NCI-H1930 (cell line): ENCODE measurements at places on chromosomes 7 and 10.
A peak's percentile ranks its signal among the peaks of the same experiment; 100 is the strongest.

DNA sequence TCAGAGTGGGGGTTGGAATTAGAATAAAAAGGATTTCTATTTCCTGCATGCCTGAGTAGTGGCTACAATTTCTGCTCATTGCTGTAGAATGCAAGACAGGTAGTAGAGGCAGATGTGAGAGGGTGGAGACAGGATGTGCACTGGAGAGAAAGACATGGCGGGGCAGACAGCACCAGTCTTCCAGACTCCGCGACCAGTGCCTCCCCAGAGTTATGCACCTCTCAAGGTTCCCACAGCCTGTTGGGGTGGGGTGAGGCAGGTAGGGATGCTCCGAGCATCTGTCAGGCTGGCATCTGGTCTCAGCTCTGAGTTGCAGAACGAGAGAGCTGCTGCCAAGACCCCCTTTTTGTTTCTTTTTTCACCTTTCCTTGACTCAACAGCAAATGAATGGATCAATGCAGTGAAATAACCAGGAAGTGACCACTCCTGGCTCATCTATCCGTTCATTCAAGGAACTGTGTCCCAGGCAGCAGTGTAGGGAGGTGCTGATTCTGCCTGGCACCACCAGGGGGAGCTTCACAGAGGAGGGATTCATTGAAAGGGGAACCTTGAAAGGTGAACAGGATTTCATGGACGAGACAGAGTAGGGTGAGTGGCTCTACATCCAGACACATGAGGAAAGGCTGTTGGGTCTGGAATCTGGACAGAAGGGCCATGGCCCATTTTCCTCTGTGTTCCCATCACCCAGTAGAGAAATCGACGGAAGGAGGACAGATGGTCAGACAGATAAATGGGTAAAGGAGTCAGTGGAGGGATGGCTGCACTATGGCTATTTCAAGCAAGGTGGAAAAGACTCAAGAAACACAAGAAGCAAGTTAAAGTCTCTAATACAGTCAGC is 17.2 kb upstream of the SLC18A3 start:
- peak; percentile 13 for DNase-seq

DNA sequence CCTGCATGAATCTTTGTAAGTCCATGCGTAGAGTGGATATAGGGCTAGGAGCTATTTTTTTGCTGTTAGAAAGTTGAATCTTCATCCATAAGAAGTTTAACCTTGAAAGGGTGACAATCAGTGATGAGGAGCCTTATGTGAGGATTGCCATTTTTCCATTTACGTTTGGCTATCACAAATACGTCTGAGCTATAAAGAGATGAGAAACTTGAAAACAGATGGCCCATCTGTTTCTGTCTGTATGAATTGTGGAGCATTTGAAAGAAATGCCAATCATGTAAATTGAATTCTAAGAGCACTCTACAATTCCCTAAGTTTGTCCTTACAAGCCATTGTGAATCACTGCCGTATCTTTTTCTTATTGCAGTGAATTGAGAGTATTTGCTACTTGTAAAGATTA is 169.8 kb upstream of the TEX47 start:
- no peak for DNase-seq

- DNase-seq: no peak
Measured at GRCh38 chr10:43644252-43644651, 4.4 kb downstream of the ZNF32 start.

- no peak for DNase-seq
Measured at GRCh38 chr10:45379891-45380540, 6.0 kb downstream of the ALOX5 start.

- DNase-seq: no peak
Measured at GRCh38 chr7:43112459-43112940, at the start of gene HECW1. HECW1 (plus strand) TSS chr7:43112647; CDS start chr7:43243906, 131,259 bp downstream.

DNA sequence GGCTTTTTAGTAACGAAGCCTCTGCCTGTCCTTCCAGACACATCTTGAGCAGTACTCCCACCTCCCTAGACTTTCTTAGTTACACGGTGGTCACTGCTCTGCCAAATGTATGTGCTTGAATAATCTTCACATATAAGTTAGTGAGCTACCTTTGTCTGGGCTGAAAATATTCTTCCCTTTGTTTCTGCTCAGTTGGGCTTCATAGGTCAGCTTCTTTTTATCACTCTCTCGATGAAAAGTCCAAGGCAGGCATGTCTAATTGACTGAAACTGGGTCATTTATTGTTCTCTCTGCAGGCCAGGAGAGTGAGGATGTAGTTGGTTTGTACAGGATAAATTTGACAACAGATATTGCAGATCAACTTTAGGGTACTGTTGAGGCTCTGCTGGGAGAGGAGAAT is 636.7 kb upstream of the IGFBP3 start:
- DNase-seq: no peak

GRCh38 chr10:86261941-86262687 is 104.5 kb downstream of the GRID1 start:
- DNase-seq: no peak

- no peak for DNase-seq
Measured at GRCh38 chr7:19405541-19405940, 260.3 kb upstream of the FERD3L start.

DNA sequence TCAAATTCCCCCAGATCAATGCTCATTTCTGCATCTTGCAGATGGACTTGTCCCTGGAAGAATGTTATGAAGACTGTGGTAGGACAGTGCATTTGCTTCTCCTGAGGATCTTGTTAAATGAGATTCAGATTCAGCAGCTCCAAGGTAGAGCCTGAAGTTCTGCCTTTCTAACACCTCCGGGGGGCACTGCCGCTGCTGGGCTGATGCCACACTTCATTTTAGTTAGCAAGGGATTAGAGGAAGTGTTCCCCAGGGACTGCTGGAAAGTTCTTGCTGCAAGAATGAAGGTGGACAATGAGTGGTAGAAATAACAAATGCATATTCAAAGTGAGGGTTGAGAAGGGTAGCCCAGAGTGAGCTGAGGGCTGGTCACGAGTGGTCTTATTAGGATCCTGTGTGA is 434.3 kb upstream of the AKR1E2 start:
- no peak for DNase-seq

DNA sequence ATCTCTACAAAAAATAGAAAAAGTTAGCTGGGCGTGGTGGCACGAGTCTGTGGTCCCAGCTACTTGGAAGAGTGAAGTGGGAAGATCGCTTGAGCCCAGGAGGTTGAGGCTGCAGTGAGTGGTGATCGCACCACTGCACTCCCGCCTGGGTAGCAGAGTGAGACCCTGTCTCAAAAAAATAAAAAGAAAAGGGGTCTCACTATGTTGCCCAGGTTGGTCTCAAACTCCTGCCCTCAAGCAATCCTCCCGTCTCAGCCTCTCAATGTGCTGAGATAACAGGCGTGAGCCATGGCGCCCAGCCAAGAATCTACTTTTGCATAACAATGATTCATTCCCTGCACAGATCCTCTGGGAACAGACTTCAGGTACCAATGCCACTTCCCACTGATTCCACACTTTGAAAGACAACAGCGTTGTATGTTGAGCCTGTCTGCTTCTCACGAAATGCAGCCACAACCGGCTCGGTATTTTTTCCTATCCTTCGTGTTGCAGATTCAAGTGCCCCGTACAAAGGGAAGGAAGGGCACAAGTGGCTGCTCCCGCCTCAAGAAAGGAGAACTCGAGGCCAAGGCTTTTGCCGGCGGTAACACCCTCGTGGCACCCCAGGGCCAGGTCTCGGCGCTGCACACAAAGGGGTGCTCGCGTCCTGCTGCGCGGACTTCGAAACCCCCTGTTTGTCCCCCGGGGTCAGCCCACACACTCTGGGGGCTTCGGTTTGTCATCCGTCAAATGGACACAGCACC is 745 bp downstream of the DAGLB start:
- peak; percentile 2 for DNase-seq

- no peak for DNase-seq
Measured at GRCh38 chr7:43303740-43304241, 191.3 kb downstream of the HECW1 start.

GRCh38 chr7:158106272-158106671 is 481.4 kb downstream of the PTPRN2 start:
- no peak for DNase-seq

GRCh38 chr10:91378061-91378460 is 32.1 kb upstream of the HECTD2 start:
- no peak for DNase-seq

DNA sequence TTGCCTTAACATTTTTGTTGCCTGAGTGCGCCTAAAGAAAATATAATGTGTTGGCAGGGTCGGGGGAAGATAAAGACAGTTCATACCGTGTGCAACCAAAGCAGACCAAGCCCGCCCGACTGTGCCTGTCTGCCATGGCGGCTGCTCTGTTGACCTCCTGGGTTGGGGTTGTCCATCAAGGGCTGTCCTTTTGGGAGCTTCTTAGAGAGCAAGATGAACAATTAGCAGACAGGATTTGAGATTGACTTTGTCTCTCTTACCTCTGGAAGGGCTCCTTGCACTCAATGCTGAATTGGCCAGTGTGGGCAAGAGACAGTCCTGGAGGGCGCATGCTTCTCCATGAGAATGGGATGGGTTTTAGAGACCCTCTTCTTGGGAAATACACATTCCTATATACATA is 319.6 kb downstream of the GLRX3 start:
- no peak for DNase-seq

GRCh38 chr10:126439942-126440341 is 51.7 kb upstream of the ADAM12 start:
- DNase-seq: no peak

DNA sequence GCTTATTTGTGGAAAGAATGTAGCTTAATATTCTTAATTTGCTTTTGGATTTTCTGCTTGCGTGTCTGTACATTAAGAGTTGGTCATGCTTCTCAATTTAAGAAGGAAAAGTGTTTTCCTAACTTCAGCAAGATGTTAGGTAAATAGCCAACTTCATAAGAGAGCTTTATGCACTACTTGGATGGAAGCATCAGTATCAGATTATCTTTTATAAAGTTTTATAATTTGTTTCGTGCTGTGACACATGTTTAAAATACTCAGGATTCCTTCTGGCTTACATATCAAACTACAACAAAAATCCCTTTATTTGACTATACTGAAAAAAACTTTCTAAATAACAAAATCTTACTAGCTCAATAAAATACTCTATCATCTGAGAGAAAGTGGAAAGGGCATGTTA is 34.8 kb upstream of the AGR2 start:
- no peak for DNase-seq

GRCh38 chr7:150830937-150831336 is 21.4 kb upstream of the AOC1 start:
- DNase-seq: peak; percentile 44

DNA sequence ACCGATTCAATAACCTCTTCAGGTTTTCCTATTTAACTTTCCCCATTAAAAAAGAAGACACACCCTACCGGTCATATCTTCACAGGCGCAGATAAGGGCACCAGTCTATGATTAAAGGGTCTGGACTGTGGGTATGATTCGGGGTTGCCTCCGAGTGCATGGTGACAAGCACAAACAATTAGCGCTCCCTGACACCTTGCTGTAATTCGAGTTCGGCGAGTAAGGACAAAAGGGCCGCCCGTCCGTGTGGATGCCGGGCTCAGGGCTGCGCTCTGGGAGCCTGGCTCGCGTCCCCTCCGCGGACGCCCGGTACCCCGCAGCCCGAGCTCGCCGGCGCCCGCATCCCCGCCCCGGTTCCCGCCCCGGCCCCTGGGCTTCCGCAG is 111.9 kb upstream of the RHEB start:
- no peak for DNase-seq

- DNase-seq: no peak
Measured at GRCh38 chr10:129280155-129280502, 186.9 kb upstream of the MGMT start.

- no peak for DNase-seq
Measured at GRCh38 chr10:115572740-115573455, 479.7 kb downstream of the ATRNL1 start.

DNA sequence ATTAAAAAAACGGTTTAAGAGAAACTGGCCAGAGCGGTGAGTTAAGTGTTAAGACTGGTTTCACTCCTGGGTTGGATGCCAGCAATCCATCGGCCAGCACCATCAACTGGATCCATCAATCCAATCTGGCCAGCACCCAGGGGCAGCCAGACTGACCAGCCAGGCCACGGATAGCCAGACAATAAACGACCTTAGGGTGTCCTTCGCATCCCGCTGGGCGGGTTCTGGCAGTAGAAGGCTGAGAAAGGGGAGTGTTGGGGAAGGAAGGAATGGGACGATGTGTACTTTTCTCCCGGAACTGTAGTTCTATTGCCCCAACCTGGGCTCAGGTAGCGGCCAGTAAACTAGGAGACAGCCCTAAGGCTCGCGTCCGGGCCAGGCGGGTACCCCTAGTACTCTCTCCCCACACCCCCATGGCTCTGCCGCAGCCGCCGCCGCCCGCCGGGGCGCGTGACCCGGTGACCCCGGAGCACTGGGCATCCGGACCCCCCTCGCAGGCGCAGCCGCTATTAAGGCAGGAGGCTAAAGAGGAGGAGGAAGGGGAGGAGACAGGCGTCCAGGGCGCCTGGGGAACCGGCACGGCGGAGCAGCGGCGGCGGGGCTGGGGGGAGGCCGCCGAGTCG is at the start of gene CASD1:
Gene CASD1 (plus strand): TSS at position 546 of the 623 bp plus-strand sequence. CDS start 276 bp downstream, outside the sequence.
- peak; percentile 48 for DNase-seq
